ENCODE measurements at places on chromosomes 12 and 14.

- no peak for DNase-seq
Measured at GRCh38 chr12:53816360-53817020, 64.7 kb upstream of the CISTR start.

- peak; percentile 12 for DNase-seq
Measured at GRCh38 chr12:119235197-119235751, 56.5 kb downstream of the HSPB8 start.

DNA sequence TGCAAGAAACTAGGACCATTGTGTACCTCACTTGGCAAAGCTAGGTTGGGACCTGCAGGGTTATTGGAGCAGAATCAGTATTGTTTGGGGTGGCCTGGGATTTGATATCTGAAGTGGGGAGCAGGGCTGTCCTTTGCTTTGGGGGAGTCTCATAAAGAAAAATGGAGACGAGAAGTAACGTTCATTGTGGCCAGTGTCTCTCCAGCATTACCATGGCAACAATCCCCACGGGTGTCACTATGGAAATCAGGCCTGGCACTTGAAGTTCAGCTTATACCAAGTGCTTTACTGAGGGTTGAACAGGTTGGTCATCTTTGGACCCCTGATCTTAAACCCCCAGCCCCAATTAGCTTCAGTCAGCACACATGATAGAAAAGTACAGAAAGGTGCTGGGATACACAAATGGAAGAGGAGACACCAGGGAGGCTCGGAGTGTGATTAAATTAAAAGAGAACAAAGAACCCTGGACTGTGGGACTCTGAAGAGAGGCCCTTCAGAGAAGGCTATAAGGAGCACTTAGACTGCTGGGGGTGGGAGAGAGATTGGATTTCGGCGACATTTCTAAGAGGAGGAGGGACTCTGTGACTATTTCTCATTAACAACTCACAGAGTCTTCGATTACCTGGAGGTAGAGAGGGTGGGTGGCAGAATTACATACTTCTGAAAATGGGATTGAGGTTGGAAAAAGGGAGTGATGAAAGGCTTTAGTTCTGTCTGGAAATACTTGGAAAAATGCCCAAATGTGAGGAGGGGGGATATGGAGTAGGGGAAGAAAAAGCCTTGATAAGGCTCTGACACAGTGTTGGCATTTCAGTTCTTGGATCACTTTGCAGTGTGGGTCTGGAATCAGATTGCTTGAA, 3.7 kb downstream of the KIF5A start:
- DNase-seq: no peak

GRCh38 chr14:24670594-24670993, 36.6 kb upstream of the GZMB start:
- no peak for DNase-seq

GRCh38 chr12:97967831-97968230, 505.2 kb downstream of the RMST start:
- DNase-seq: no peak

GRCh38 chr12:118870551-118870950, 110.8 kb upstream of the SRRM4 start:
- DNase-seq: no peak

DNA sequence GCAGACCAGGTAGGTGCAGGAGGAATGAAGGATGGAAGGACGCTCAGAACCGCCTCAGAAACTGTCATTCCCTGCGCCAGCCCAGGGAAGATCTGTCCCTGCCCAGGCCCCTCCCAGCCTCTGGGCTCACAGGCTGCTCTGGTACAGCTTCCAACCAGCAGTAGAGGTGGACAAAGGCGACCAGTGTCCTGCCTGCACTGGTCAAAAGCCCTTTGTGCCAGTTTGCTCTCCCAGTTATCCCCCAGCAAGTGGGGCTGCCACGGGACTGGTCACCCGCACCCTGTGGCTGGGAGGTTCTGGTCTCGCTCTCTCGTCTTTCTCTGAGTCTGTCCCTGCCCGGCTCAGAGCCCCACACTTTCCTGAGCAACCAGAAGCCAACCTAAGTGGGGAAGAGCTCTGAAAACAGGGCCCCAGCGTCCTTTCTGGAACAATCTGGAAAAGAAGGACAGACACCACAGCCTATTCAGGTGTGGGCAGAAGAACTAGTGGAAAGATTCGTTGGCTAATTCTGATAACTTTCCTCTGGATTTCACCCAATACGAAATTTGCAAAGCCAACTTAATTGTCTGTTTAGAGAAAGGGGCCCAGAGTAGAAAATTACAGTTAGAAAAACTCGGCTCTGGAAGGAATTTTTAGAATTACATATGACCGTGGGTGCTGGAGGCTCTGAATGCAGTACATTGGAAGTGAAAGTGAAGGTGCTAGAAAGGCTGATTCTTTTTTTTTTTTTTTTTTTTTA, 21.7 kb downstream of the SNRNP35 start:
- no peak for DNase-seq

GRCh38 chr12:128808651-128809050, 15.1 kb downstream of the SLC15A4 start:
- DNase-seq: no peak

- DNase-seq: no peak
Measured at GRCh38 chr14:22791301-22791700, 23.9 kb downstream of the SLC7A7 start.

DNA sequence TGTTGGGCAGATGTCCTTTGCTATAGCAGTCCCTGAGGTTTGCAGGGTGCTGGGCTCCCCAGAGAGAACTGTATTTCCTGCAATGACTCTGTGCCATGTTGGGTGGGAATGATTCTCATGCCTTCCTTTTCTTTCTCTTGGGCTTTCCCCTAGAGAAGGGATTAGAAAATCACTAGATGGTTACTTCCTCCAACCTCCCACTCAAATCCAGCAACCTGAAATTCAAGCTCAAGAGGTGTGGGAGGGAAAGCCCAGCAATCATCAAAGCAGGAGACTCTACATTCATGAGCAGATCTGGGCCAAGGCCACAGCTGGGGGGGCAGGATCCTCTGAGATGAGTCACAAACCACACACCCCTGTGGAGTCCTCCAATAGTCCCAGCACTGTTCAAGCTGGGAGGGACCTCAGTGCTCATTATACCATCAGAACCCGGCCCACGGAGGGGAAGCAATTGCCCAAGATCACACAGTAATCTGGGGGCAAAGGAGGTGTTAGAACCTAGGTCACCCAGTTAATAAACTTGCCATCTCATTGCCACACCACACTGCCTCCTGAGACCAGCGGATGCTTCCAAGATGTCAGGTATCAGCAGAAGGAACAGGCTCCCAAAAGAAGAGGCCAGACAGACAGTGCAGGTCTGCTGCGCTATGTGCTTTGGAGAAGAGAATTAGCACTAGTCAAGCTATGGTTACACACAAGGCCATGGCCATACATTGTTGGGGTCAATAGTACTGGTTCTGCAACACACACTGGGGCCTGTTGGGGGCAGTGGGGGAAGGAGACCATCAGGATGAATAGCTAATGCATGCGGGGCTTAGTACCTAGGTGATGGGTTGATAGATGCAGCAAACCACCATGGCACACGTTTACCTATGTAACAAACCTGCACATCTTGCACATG, 65.7 kb downstream of the TTC9 start:
- no peak for DNase-seq

- DNase-seq: no peak
Measured at GRCh38 chr12:14621826-14622225, 54.1 kb upstream of the PLBD1 start.

- no peak for DNase-seq
Measured at GRCh38 chr14:33127531-33127930, 188.9 kb downstream of the NPAS3 start.

- no peak for DNase-seq
Measured at GRCh38 chr12:28424965-28425364, 234.7 kb downstream of the CCDC91 start.

- DNase-seq: peak; percentile 5
Measured at GRCh38 chr14:53670701-53671100, 285.9 kb downstream of the BMP4 start.

- DNase-seq: no peak
Measured at GRCh38 chr12:84889818-84890217, 22.8 kb downstream of the SLC6A15 start.

DNA sequence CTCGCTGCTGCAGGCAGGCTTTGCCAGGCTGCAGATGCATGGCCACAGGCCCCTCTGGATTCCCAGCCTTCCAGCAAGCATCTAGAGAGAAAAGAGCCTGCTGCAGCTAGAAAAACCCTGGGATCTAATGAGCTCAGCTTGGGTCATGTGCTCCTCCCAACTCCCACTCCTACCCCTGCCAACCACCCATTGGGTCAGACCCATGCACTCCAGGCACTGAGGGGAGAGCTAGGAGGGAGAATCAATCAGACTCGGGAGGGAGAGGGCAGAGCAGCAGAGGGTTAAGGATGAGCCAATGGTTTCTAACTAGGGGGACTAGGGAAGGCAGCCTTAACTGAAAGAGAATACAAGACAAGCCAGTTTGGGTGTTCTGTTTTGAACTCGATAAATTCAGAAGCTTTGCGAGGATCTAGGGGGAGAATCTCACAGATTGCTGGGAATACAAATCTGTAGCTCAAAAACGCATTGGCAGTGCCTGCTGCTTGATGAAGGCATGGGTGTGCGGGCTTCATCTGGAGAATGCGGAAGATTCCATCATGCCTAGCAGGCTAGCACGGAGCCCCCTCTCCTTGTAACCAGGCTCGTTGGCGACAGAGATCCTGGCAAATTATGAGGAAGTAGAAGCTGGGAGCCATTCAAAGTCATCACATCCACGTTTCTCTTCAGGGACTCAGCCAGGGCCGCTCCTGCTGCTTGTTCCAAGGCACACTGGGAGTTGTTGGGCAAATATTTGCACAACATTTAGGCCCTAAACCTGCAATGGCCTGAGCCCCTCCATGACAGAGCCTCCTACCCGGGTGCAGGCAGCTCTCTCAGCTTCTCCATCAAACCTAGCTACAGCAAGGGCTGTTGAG, 56.4 kb downstream of the VCPKMT start:
- no peak for DNase-seq

- DNase-seq: no peak
Measured at GRCh38 chr12:71195338-71195896, 37.6 kb upstream of the TSPAN8 start.

GRCh38 chr12:69231479-69231878, 7.9 kb upstream of the CPSF6 start:
- DNase-seq: no peak

GRCh38 chr12:49534731-49535278, 4.0 kb upstream of the KCNH3 start:
- DNase-seq: no peak

DNA sequence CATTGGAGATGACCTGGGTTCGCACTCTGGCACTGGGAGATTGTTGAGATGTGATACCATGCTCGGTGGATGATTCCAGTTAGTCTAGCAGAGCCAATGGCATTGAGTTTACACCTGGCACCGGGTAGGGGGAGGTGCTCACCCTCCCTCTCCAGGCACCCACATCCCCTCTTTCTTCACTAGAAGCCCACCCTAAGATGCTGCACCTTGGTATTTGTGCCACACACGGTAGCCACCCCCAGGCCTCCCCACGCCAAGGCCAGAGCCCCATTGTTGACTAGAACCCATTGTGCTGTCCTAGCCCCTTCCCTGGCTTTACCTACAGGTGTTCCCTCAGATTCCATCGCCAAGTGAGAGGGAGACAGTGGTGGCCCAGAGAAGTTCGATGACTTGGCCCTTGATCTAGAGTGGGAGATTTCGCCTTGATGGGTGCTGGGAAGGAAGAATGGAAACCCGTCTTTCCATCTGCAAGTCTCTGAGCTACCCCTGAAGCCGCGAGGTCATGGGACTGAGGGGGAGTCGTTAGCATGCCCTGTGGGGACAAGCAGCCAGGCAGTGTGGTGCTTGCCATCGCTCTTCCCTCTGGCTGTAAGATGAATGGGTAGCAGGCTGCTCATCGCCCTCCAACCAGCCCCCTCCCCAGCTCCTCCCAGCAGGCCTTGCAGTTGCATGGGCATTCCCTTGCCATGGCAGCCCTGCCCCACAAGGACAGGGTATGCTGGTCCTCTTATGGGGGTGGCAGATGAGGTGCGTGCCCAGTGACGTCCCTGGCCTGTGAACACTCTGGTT, 8.7 kb downstream of the CCND2 start:
- DNase-seq: no peak

GRCh38 chr14:29111554-29111953, 345.0 kb downstream of the FOXG1 start:
- DNase-seq: no peak

- no peak for DNase-seq
Measured at GRCh38 chr14:66442953-66443571, 43.1 kb upstream of the CCDC196 start.

DNA sequence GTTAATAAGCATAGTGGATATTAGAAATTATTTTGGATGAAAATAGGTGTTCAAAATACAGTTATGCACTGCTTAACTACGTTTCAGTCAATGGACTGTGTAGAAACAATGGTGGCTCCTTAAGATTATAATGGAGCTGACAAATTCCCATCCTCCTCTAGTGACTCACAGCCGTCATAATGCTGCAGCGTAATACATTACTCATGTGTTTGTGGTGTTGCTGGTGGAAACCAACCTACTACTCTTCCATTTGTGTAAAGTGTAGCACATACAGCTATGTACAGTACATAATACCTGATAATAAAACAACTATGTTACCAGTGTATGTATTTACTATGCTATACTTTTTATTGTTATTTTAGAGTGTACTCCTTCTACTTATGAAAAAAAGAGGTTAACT, 111.2 kb upstream of the TMCC3 start:
- DNase-seq: peak; percentile 64

DNA sequence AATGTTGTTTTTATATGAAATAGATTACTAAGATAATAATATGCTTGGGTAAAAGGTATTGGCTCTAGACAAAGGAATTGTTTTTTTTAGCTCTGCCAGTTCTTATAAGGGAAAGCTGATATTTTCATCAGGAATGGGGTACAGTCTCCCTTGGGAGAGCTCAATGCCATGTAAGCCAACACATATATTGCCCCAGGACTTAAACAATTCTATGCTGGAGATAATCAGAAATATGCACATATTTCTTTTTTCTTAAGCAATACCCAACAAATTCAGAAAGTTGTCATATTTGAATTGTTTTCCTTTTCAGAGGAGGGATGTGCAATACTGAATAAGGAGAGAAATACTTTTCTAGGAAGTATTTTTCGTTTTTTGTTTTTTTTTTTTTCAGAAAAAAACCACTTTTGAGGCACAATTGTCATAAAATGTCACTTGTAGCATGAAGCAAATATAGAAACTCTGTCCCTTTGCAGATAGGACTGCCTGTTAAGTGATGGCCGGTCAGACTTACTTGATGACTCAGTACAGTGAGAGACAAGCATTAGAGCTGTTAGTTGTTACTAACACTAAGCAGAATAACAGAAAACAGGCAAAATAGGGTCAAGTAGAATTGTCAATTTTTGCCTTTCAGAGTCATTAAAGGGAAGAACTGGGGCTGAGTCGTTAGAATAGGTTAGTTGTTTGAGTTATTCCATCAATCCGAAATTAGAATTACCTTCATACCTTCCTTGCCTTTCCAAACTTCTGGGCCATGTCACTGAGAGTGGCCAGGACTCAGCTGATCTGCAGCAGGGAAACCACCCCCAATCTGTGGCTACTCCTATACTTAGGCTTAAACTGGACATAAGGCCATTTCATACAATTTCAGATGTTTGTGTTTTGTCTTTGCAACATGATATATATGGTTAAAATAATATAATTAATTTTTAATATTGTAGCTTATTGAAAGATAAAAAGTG, 168.1 kb downstream of the SLC38A4 start:
- DNase-seq: no peak

- no peak for DNase-seq
Measured at GRCh38 chr12:86663716-86664115, 407.5 kb upstream of the MGAT4C start.
